ENCODE measurements at places on chromosomes 1 and 21.

- DNase-seq, result no peak
Measured at GRCh38 chr1:45623972-45624371, at the start of gene CCDC17. Gene CCDC17, minus strand, starts transcription at chr1:45624054. Its CDS starts 145 bp downstream, at chr1:45623909.

DNA sequence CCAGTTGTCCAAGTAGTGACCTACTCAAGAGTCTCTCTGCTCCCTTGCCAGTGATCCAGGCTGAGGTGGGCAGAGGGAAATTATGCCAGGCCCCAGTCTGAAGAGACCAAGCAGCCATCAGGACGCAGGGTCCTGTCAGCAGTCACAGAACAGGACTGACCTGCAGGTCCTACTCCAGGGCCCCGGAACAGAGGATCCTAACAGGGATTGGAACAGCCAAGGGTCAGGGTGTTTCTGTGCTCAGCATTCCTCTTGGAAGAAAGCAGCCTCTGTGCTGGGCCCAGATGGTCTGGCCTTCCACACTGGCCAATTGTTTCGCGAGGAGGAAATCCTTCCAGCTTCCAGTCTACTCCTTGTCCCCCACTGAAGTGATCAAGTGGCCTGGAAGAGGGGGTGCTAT is 41.6 kb upstream of the USP1 start:
- no peak for DNase-seq

GRCh38 chr1:150021191-150021694 is 10.7 kb upstream of the OTUD7B start:
- DNase-seq, result no peak

GRCh38 chr1:109570414-109570813 is 22.0 kb downstream of the GNAI3 start:
- no peak for DNase-seq

- no peak for DNase-seq
Measured at GRCh38 chr1:53344921-53345838, 17.3 kb upstream of the LRP8 start.

DNA sequence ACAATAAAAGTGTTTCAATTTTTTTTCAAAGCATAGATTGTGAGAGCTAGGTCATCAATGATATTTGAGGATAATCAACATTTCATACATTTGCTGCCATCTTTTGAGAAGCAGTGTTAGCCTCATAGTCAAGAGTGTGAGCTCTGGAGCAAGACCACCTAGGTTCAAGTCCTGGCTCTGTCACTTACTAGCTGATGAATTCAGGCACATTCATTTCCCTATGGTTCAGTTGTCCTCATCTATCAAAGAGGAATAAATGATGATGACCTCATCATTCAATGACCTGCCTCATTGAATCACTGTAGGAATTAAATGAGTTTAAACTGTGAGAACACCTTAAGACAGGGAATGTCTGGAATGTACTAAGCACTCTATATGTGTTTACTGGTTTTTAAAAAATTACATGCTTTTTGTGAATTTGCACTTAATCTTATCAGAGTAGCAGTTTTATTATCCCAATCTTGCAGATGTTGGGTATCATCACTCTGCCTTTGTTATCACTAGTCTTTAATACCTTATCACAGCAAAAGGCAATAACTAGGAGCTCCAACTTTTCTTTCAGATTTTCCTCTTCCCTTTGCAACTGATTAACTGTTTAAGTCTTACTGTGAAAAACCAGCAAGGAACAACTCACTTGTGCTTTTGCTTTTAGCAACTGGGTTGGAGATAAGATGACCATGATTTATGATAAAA is 47.4 kb downstream of the SLC30A10 start:
- no peak for DNase-seq

- DNase-seq, result no peak
Measured at GRCh38 chr1:48500541-48501450, 28.8 kb upstream of the SPATA6 start.

DNA sequence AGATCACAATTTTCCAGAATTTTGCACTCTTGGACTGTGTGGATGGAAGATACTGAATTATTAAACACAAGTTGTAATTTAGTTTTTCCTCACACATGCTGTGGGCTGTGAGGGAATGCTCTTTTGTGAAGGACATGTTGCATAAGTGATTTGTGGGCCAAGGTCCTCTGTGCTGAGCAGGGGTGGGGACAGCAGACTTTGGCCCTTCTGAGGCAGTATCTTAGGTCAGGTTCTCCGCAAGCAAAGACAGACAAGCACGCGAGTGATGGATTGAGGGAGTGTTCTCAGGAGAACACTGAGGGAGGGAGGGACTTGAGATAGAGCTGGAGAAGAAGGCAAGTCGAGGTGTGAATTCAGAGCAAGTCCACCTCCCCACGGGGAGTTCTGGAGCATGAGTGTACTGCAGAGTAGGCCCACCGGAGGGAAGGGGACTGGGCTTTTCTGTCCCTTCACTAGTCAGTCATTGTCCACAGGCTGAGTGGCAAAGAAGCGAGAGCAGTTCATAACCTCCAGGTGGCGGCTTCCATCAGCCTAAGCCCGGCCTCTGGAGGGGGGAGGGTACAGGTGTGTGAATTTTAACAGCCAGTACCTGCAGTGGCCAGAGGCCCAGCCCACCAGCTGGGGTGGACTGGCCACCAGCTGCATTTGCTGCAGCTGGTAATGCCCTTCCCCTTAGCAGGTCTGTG is 19.1 kb upstream of the CD101 start:
- no peak for DNase-seq

GRCh38 chr1:101017448-101017847 is 8.1 kb downstream of the DPH5 start:
- DNase-seq, result no peak

DNA sequence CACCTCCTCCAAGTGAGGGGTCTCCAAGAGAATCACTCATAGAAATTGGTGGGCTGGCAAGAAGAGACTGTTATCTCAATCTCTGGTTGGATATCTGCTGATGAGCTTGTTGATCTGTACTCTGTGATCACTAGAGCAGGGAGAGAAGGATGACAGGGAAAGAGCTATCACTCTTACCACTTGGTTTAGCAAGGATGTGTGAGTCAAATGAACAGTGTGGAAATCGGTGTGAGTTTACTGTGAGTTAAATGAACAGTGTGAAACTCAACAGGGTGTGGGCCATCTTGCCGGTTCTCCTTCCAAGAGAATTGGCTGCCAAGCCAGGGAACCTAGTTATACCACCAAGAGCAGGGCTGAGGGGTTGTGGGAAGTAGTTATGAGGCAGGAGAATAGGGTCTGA is 33.3 kb upstream of the CD1D start:
- DNase-seq, result no peak

DNA sequence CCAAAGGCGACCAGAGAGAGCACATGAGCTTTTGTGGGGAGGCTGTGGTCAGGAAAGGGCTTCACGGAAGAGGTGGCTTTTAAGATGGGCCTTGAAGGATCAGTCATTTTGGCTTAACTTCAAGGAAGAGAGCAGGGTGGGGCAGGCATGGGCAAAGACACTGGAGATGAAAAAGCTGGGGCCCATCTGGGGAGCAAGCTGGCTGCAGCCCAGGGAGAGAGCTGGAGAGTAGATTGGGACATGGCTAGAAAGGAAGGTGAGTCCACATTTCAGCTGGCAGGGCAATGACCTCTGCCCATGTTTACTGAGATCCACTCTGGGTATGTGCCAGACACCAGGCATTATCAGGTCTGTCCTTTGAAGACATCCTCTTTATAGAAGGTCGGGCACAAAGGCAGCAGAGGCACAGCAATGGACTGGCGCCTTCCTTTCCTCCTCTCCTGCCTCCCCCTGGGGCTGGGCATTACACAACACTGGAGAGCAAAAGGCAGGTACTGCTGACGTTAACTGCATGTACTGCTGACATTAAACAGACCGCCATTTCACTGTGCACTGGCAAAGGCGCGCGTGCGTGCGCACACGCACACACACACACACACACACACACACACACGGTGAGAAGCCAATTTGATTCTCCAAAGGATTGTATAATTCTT is 2.2 kb upstream of the UBXN10 start:
- no peak for DNase-seq

- no peak for DNase-seq
Measured at GRCh38 chr1:3978196-3978989, 78.3 kb upstream of the C1orf174 start.

DNA sequence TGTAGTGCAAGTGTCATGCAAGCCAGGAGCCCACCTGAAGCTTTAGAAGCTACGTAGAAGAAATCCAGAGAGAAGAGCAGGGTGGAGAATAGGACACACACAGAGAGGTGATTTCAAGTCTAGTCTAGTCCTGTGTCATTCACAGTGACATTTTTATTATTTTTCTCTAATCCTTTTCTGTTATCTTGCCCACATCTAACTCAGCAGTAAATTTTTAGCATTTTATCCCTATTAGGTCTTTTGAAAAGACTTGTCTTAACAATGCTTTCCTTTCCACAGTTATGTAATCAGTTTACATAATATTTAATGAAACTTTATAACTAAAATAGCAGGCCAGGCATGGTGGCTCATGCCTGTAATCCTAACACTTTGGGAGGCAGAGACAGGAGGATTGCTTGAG is 198.6 kb downstream of the ADGRL2 start:
- DNase-seq, result no peak

GRCh38 chr1:154716011-154716410 is 108.0 kb upstream of the ADAR start:
- DNase-seq, result no peak

GRCh38 chr1:32180186-32181060 is 948 bp downstream of the TXLNA start:
- peak; percentile 35 for DNase-seq

Data from DMS79 (cell line).